Hematopoietic multipotent progenitor cell treated with erythropoietin and hydrocortisone succinate and interleukin-3 and kit ligand, for 6 days (in vitro differentiated cells): ENCODE measurements at places on chromosomes 16 and 17.

DNA sequence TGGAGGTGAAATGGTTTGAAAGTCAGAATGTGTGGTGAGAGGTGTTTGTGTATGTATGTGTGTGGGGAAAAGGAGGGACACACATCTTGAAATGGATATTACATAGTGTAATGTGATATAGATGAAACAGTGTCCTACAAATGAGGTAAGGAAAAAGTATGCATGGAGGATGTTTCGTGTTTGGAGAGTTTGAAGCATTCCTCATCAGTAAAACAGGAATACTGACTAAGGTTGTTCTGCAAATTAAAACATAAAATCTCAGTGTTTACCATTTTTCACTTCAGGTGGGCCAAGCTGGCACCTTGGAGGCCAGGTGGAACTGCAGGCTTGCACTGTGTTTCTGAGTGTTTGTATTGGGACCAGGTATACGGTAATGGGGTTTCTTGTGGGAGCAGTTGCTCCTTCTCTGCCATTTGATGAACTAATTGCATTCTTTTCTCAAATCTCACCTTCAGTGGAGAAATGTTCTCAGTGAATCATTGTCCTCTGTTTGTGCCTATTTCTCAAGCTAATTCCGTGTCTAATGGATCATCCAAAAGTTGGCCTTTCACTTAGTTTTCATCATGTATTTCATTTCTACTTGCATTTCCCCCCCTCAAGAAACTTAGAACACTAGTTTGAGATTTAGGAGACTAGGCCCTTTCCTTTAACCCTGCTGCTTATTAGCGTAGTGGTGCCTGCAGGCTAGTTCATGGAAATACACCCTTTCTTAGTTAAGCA is 8.2 kb upstream of the TBKBP1 start:
- DNase-seq, result no peak

DNA sequence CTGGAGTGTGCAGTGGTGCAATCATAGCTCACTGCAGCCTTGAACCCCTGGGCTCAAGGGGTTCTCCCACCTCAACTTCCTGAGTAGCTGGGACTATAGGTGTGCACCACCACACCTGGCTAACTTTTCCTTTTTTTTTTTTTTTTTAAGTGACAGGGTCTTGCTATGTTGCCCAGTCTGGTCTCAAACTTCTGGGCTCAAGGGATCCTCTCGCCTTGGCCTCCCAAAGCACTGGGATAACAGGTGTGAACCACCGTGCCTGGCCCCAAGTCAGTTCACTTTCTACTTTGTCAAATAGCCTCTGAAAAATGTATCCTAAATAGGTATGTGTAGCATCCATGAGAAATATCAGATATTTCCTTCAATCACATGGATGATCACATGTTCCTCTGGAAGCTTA is 9.9 kb upstream of the NFAT5 start:
- no peak for DNase-seq

GRCh38 chr17:2710071-2710802 is 1.3 kb downstream of the CLUH start:
- DNase-seq, result no peak

GRCh38 chr17:2259769-2260536 is 43.6 kb downstream of the SMG6 start:
- peak; percentile 43 for DNase-seq

DNA sequence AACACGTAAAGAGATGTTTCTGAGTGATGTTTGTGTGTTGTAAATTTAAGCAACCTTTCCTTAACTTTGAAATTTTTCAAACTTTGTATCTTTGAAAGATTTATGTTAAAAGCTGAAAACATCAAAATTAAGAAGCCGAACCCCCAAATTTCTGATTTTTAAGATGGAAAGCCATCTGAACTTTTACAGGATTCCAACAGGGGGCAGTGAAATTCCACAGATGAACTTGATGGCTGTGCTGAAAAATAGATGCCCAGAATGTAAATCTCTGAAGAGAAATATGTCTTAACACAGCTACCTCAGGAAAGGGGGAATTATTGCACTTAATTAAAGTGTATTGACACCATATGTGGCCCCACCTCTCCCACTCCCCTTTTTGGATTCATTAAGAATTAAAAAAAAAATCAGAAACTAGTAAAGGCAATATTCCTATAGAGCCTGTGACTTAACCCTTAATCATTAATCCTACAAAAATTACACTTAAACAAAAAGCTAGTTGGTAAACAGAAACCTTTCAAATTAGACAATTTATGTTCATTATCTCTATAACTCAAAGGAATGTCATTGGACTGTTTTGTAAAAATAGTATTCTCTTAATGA is 597.9 kb downstream of the KCNJ2 start:
- DNase-seq, result peak; percentile 51

- DNase-seq, result no peak
Observed at GRCh38 chr17:82598256-82599119, 49.8 kb downstream of the WDR45B start.

DNA sequence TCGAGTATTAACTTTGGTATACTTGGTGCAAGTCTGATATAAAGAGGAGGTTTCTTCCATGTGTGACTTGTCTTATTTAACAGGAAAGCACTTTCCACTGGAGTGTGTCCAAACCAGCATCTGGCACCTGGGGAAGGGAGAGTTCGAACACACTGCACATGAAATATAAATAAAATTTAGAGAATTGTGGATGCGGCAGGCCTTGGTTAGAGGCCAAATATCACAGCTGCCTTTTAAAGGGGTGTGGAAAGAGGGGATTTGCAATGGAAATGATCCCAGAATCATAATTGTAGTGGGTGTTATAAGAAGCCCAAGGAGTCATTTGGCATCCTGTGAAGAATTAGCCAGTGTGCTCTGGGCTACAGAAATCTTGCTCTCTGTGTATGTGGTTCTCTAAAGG is 4.3 kb upstream of the NXN start:
- no peak for DNase-seq

- peak; percentile 15 for DNase-seq
Observed at GRCh38 chr16:53891409-53892139, 187.6 kb downstream of the FTO start.

- no peak for DNase-seq
Observed at GRCh38 chr17:20925954-20926353, 116.9 kb downstream of the USP22 start.

GRCh38 chr16:68090533-68090932 is 5.4 kb downstream of the NFATC3 start:
- no peak for DNase-seq

GRCh38 chr16:54402873-54403272 is 116.3 kb upstream of the IRX3 start:
- no peak for DNase-seq

GRCh38 chr17:59368218-59368857 is 36.9 kb downstream of the YPEL2 start:
- DNase-seq, result no peak

GRCh38 chr16:75648265-75649076 is 898 bp downstream of the TERF2IP start:
- peak; percentile 92 for DNase-seq

GRCh38 chr16:84730406-84731106 is 30.8 kb downstream of the USP10 start:
- peak; percentile 86 for DNase-seq

DNA sequence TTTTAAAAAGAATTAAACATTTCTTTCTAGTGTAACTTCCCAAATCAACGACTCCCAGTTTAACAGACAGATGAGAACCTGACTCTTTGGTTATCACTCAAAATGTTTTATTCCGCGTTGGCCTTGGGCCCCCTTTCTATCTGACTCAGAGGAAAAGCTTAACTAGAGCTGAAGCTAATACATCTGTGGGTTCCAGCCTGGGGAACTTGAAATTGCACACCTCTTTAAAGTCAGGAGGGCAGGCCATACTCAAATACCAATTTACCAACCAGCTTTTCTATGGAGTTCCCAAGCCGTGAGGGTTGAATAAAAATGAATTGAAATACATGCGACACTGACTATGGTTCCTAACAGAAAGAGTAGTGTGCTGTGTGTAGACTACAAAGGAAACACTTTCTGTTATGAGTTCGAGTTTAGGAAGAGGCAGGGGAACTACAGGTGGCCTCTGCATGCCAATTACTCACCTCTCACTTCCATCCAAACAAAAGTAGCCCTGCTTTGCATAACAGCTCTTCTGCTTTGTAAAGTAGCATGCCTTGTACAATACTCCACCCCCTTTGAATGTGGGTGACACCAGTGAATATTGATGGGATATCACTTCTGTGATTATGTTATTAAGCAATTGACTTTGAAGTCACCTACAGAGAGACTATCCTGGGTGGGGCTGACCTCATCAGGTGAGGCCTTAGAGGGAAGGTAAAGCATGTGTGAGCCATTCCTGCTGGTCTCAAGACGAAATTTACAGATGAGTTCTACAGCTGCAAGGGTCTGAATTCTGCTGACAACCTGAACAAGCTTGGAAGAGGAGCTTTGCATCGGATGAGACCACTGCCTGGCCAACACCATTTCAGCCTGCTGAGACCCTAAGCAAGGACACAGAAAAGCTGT is 92.1 kb downstream of the WDR59 start:
- DNase-seq, result no peak

DNA sequence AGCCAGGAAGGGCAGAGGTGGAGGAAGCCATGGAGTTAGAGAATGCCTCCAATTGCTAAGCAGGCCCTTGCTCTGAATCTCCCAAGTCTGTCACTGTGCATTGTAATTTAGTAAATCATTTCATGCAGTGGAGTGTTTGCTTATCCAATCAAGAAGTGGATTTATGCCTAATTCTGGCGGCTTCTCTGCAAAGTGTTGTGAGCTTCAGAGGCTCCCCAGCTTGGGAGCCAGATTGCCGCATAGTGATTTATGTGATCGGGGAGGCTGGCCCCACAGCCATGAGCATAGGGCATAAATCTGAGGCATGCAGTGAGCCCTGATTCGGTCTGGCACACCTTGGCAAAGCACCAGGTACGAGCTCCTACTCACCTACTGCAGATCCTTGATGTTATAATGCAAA is 520.8 kb downstream of the HS3ST4 start:
- no peak for DNase-seq

DNA sequence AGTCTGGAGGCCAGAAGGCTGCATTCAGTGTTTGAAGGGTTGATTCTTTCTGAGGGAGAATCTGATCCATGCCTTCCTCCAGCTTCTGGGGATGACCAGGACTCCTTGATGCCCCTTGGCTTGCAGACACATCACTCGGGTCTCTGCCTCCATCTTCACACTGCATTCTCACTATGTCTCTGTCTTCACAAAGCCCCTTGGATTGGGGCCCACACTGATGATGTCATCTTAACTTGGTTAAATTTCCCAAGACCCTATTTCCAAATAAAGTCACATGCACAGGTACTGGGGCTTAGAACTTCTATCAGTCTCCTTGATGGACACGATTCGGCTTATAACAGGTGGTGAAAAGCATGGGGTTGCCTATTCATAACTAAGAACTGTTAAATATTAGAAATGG is 112.1 kb upstream of the MYOCD start:
- no peak for DNase-seq

- peak; percentile 96 for DNase-seq
Observed at GRCh38 chr16:68084504-68085258, 489 bp upstream of the NFATC3 start.

DNA sequence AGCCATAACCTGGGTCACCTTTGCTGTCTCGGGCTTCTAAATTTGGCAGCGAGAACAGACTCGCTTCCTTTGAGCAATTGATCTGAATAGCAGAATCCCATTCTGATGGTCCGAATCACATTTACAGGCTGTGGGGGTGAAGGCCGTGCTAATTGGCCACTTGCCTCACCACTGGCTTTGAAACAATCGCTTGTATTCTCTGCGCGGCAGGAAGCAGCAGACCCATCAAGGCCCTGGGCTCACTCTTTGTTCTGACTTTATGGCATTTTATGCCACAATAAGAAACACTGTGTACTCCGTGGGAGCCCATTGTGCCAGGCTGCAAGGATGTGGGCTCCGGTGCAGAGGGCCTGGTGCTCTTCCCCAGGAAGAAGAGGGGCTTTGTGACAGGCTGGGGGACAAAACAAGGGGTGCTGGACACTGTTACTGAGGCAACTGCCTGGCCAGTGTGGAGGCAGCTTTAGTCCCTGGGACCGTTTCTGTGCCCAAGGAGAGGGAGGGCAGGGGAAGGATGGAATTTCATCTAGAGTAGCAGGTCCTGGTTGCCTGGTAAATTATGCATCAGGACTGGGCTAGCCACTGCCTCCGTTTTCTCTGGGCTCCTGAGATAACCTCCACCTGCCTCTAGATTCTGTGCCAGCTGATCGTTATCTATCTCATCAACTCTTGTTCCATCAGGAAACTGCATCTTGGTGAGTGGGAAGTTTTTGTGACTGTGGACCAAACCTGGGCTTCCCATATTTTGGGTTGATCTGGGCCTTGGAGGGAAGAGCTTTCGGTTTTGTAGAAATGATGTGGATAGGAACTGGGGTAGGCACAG is 78.5 kb downstream of the MRC2 start:
- no peak for DNase-seq

DNA sequence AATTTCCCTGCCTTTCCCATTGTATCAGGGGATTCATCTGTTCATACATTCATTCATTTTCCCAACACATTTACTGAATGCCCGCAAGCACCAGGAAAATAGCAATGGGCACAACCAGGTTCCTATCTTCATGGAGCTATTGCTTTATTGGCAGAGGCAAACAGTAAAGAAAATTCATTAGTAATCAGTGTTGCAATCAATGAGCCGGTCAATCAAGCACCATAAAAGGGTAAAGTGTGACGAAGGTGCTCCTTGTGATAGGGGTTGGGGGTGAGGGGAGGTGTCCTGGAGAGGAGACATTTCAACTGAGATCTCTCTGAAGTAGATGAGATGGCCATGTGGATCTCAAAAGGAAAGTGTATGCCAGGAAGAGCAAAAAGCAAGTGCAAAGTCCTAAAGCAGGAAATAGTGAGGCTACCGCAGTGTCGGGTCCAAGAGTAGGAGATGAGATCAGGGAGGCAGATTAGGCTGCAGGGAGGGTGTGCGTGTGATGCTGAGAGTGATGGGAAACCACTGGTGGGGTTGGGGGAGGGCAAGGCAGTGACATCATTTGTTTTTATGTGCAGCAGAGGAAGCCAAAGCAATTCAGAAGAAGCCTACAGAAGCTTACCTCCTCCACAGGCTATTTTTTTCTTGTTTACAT is 28.4 kb downstream of the CDH13 start:
- DNase-seq, result peak; percentile 6

DNA sequence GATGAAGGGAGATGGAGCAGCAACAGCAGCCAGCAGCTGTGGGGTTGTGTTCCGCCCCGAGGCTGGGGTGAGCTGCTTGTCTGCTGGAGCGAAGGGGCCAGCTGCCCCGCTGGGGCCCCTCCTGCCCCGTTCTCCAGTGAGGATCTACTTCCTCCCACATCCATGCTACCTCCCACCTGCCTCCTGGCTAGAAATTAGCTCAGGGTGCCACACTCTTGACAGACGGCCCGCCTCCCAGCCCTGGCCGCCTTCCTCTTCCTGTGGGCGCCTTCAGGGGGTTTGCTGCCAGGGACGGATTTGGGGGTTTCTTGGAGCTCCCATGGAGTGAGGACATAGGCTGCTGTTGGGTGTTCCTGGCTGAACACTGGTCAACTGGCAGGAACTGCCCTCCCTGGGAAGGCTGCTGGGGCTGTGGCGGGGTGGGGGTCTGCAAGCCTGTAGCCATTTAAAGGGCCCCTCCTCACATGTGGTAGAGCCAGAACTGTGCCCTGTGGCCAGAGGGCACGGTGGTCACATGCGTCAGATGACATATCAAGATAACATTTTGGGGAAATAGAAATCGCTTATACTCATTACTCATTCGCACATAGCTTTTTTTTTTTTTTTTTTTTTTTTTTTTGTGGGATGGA is 13.1 kb downstream of the TBC1D24 start:
- DNase-seq, result peak; percentile 80

GRCh38 chr17:10309003-10309974 is 63.5 kb downstream of the MYH13 start:
- DNase-seq, result no peak

- no peak for DNase-seq
Observed at GRCh38 chr16:87086575-87086974, 230.6 kb downstream of the C16orf95 start.
